ENCODE measurements at places on chromosomes 2 and 18.

DNA sequence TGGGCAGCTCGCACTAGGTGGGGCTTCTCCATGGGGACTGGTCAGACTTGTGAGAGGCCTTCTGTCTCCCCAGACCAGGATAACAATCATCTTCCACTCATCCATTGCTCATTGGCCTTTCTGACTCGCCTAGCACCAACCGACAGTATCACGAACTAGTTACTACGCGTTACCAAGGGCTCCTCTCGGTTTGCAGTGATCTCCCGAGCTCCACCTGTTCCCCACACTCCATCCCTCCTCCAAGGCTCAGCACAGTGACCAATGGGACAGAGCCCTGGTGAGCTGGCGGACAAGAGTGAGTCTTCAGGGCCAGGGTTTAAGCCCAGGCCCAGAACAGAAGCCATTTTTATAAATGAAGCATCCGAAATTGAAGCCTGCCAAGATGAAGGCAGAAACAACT, 42.8 kb upstream of the SMAD7 start:
- H3K4me1 ChIP-seq: peaks cover 45% of the 10 kb centered on the region
- peak overlapping the region; percentile 1 for H3K27ac ChIP-seq
- no peak overlapping the region for H3K4me3 ChIP-seq
- no peaks in the 10 kb centered on the region for H3K27me3 ChIP-seq
- no peak for DNase-seq

DNA sequence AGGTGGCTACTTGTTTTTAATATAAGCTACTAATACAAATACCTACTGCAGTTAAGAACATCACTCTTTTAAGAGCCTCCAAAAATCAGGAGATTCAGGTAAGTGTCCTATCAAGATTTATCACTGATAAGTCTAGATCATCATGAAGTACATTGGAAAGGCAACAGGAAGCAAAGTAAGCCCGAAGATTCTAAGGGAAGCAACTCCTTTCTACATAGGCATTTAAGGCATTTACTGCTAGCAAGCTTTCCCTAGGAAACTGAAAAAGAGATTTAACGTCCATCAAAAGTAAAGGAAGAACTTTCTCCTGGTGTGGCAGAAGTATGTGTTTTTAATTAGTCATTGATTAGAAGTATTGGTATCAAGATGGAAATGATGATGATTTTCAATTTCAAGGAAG, 3.7 kb downstream of the STK17B start:
- H3K4me1 ChIP-seq: no peaks in the 10 kb centered on the region
- H3K27me3 ChIP-seq: no peaks in the 10 kb centered on the region
- H3K36me3 ChIP-seq: peaks cover 4% of the 10 kb centered on the region
- peak overlapping the region; percentile 89 for H3K4me3 ChIP-seq

GRCh38 chr2:102138331-102138730, 4.2 kb upstream of the IL1R1 start:
- no peak overlapping the region for H3K4me3 ChIP-seq
- no peaks in the 10 kb centered on the region for H3K36me3 ChIP-seq
- H3K27ac ChIP-seq: no peak overlapping the region
- H3K27me3 ChIP-seq: no peaks in the 10 kb centered on the region

- peak overlapping the region; percentile 25 for H3K27ac ChIP-seq
- no peak overlapping the region for H3K4me3 ChIP-seq
- no peak for DNase-seq
- no peaks in the 10 kb centered on the region for H3K27me3 ChIP-seq
These were observed 114.6 kb downstream of the NRP2 start for GRCh38 chr2:205796805-205797313.

DNA sequence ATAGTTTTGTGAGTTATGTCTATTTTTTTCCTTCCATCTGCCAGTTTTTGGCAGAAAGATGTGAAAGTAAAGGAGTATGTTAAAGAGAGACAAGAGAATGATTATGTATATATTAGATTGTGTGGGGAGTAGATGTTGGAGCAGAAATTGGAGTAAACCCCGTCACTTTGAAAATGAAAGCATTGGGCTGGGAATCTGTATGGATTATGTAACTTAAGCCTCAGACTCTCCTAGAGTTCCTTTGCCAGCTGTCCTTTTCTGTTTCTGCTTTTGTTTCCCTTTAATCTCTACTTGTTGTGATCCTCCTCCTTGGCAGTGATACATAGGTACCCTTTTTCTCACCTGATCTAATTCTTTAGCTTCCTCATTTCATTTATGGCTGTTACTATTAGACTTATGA, 19.2 kb downstream of the CCDC138 start:
- no peaks in the 10 kb centered on the region for H3K27me3 ChIP-seq
- peaks cover 29% of the 10 kb centered on the region for H3K36me3 ChIP-seq
- no peaks in the 10 kb centered on the region for H3K4me1 ChIP-seq
- no peak for DNase-seq

DNA sequence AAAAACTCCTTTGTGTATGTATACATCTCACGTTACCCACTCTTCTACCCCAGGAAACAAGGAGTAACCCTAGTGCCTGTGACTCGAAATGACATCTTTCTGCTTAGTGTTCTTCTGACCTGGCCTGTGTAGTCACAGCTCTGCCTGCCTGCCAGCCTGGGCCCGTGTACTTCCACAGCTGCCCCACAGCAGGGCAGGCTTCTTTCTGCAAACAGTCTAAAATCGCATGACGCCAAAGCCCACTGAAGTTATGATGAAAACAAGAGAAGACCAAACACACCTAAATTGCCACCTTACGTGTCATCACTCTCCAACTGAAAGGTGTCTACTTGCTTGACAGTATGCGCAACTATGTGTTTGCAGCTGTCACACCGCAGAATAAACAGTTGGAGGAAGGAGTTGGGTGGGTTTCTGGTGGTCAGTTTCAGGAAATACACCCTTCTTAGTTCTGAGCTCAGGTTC, 1.5 kb downstream of the GAREM1 start:
- DNase-seq: peak; percentile 80
- no peaks in the 10 kb centered on the region for H3K27me3 ChIP-seq
- peak overlapping the region; percentile 71 for H3K4me3 ChIP-seq
- peak overlapping the region; percentile 86 for H3K27ac ChIP-seq
- H3K36me3 ChIP-seq: no peaks in the 10 kb centered on the region

DNA sequence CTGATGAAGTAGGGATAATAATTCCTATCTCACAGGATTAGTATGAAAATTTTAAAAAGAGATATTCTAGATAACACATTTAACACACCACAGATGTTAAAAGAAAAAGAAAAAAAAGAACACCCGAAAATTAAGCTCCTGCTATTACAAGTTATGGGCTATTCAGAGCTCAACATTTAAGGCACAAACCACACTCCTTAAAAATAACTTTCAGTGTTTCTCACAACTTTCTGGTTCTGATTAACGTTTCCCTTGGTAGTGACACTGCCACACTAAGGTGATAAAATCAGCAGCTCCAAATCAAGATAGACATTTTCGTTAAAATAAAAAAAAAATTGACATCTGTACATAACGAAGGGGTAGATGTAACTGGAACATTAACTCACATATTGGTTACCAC, 26.9 kb downstream of the ACVR1C start:
- H3K4me1 ChIP-seq: no peaks in the 10 kb centered on the region
- H3K4me3 ChIP-seq: no peak overlapping the region
- H3K36me3 ChIP-seq: no peaks in the 10 kb centered on the region
- H3K27me3 ChIP-seq: peaks cover 7% of the 10 kb centered on the region
- H3K27ac ChIP-seq: no peak overlapping the region

GRCh38 chr2:10978090-10978670, 66.4 kb downstream of the KCNF1 start:
- H3K27ac ChIP-seq: no peak overlapping the region
- no peaks in the 10 kb centered on the region for H3K36me3 ChIP-seq
- H3K27me3 ChIP-seq: peaks cover 25% of the 10 kb centered on the region
- no peaks in the 10 kb centered on the region for H3K4me1 ChIP-seq
- H3K4me3 ChIP-seq: no peak overlapping the region

GRCh38 chr2:63003351-63003750, 47.3 kb upstream of the OTX1 start:
- DNase-seq: no peak
- H3K27ac ChIP-seq: no peak overlapping the region
- H3K4me1 ChIP-seq: no peaks in the 10 kb centered on the region
- H3K4me3 ChIP-seq: no peak overlapping the region

- no peaks in the 10 kb centered on the region for H3K27me3 ChIP-seq
- DNase-seq: no peak
- no peak overlapping the region for H3K27ac ChIP-seq
- H3K4me1 ChIP-seq: no peaks in the 10 kb centered on the region
These were observed 173.9 kb upstream of the CXCR4 start for GRCh38 chr2:136291871-136292270.

DNA sequence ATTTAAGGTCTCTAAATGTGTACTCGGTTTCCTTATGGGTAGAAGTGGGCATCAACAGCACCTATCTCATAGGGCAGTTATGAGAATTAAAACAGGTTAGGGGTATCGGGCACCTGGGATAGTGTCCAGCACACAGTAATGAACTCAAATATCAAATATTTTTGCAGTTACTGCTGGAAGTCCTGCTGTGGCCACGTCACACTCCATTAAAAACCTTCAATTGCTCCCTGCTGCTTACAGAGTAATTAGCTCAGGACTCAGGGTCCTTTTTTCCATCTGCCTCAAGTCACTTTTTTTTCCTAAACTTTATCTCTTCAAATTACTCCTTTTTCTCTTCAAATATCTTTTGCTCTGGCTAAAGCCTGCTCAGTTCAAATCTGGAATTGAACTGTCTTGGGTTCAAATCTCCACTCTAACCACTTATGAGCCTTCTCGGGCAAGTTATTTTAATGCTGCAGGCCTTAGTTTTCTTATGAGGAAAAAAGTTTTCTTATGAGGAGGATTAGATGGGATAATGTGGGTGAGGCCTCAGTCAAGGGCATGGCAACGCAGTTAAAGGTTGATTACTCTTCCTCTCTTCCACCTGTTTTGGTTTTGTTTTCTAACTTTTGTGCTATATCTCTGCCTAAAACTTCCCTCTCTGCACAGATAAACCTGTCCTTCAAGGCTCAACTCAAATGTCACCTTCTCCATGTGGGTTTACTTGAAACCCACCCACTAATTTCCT, 36.6 kb downstream of the SPRED2 start:
- H3K4me3 ChIP-seq: no peak overlapping the region
- DNase-seq: no peak
- peaks cover 31% of the 10 kb centered on the region for H3K4me1 ChIP-seq
- no peaks in the 10 kb centered on the region for H3K36me3 ChIP-seq
- no peaks in the 10 kb centered on the region for H3K27me3 ChIP-seq

DNA sequence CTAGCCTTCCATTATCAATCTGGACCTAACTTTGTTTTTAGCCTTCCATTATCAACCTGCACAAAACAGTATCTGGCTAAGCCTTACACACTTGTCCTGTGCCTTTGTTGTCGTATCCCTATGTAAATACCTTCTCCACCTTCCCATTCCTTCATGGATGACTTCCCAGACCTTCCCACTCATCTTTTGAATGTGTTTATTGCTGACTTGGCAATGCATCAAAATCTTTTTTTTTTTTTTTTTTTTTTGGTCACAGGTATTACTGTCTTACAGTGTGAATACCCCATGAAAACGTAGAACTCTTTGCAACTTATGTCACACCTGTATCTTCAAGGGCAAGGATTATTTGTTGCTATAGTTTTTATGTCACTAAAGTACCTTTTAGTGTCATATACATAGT, 25.7 kb downstream of the RPE start:
- H3K4me3 ChIP-seq: no peak overlapping the region
- no peak for DNase-seq
- H3K27ac ChIP-seq: no peak overlapping the region
- no peaks in the 10 kb centered on the region for H3K27me3 ChIP-seq

DNA sequence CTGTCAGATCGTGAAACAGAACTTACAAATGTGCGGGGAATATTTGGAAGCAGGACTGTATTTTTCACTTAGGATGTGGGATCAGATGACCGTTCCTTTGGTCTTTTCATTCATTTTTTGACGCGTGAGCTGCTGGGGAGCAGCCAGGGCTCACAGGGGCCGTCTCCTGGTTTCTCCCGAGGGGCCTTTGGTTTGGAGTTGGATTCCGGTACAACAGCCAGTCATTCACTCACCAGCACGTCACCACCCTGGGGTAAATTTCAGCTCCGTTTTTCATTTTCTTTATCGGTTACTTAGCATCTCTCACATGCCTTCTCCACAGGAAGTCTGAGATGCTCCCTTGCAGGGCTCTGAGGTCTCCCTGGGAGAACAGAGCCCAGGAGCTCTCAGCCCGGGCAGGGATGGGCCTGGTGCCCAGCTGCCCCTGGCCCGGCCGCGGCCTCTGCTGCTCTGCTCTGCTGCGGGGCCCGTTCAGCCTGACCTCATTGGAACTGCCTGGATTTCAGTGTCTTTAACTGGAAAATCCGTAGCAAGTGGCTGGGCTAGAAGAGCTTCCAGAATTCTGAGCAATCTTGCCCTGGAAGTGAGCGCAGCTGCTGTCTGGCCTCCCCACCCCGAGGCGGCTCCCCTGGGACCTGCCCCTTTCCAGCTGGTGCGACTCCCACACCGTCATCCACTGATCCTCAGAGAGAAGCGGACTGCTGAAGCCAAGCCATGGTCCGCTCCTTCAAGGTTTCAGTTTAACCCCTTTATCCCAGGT, 335.6 kb downstream of the EIPR1 start:
- H3K27me3 ChIP-seq: no peaks in the 10 kb centered on the region
- no peak overlapping the region for H3K27ac ChIP-seq
- peak; percentile 62 for DNase-seq

- no peak for DNase-seq
- H3K27me3 ChIP-seq: no peaks in the 10 kb centered on the region
- H3K36me3 ChIP-seq: no peaks in the 10 kb centered on the region
- H3K4me1 ChIP-seq: peaks cover 14% of the 10 kb centered on the region
These were observed 38.4 kb downstream of the TCF4 start for GRCh38 chr18:55549474-55550104.

GRCh38 chr2:1617425-1618021, 126.8 kb downstream of the PXDN start:
- H3K4me1 ChIP-seq: no peaks in the 10 kb centered on the region
- no peak overlapping the region for H3K27ac ChIP-seq
- no peaks in the 10 kb centered on the region for H3K36me3 ChIP-seq
- no peaks in the 10 kb centered on the region for H3K27me3 ChIP-seq
- DNase-seq: no peak
- H3K4me3 ChIP-seq: no peak overlapping the region

DNA sequence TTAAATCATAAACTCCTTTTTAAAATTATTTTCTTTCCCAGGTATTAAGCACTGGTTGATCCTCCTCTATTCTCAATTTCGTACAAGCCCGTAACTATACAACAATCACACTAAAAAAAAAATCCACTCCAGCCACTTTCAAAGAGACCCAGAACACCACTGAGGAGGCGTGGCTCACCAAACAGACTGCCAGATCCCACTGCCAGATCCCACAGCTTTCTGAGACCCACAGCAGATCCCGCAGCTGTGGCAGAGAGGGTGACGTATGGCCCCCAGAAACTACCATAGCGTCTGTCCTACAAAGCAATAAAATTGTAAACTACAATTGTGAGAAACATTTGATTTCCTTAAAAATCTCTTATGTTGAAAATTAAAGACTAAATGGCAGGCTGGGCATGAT, 230.7 kb upstream of the PXDN start:
- H3K4me3 ChIP-seq: no peak overlapping the region
- no peak for DNase-seq

- H3K27ac ChIP-seq: no peak overlapping the region
- DNase-seq: no peak
- H3K4me1 ChIP-seq: no peaks in the 10 kb centered on the region
These were observed 275.3 kb upstream of the HDAC4 start for GRCh38 chr2:239675826-239676715.

GRCh38 chr2:227428731-227429285, 41.1 kb upstream of the SCYGR1 start:
- H3K36me3 ChIP-seq: no peaks in the 10 kb centered on the region
- H3K27me3 ChIP-seq: no peaks in the 10 kb centered on the region
- H3K4me1 ChIP-seq: no peaks in the 10 kb centered on the region
- no peak overlapping the region for H3K4me3 ChIP-seq
